Effector memory CD4-positive, alpha-beta T cell (primary cell): ENCODE measurements at places on chromosomes 6 and 20.
A peak's percentile ranks its signal among the peaks of the same experiment; 100 is the strongest.

GRCh38 chr6:157312757-157313156 lies 10.6 kb downstream of the TMEM242 start:
- peaks cover 12% of the 10 kb centered on the region for H3K36me3 ChIP-seq
- H3K4me1 ChIP-seq, result no peaks in the 10 kb centered on the region
- no peak for DNase-seq
- H3K27ac ChIP-seq, result no peak overlapping the region
- no peaks in the 10 kb centered on the region for H3K27me3 ChIP-seq

DNA sequence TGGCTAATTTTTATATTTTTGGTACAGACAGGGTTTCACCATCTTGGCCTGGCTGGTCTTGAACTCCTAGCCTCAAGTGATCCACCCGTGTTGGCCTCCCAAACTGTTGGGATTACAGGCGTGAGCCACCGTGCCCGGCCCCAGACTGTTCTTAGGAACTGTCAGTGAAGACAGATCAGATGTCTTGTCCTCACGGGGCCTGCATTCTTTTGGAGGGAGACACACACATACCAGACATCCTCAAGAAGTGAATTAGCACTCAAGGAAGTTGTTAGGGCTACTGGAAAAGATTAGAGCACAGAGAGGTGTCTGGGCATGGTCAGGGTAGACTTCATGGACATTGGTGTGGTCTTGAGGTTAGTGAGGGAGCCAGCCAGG lies 10.3 kb upstream of the LPIN3 start:
- H3K36me3 ChIP-seq, result no peaks in the 10 kb centered on the region
- H3K4me3 ChIP-seq, result no peak overlapping the region
- DNase-seq, result no peak
- H3K4me1 ChIP-seq, result peaks cover 7% of the 10 kb centered on the region
- H3K27ac ChIP-seq, result no peak overlapping the region

DNA sequence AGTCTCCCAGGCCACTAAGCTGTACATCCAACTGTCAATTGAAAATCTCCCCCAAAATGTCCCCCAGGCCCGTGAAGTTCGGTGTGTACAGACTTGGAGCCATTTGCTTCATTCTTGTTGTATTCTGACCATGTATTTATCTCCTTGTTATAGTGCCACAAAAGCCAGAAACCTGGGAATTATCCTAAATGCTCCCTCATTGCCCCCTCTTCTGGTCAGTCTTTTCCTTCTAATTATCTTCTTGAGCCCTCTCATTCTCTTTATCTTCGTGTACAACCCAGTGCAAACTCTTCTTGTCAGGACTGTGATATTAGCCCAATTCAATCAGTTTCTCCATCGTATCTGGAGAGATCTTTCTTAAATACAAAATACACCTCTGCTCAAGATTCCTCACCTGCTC lies 64.7 kb downstream of the RFX6 start:
- H3K36me3 ChIP-seq, result no peaks in the 10 kb centered on the region
- no peak overlapping the region for H3K27ac ChIP-seq
- no peaks in the 10 kb centered on the region for H3K27me3 ChIP-seq
- H3K4me3 ChIP-seq, result no peak overlapping the region
- H3K4me1 ChIP-seq, result no peaks in the 10 kb centered on the region

DNA sequence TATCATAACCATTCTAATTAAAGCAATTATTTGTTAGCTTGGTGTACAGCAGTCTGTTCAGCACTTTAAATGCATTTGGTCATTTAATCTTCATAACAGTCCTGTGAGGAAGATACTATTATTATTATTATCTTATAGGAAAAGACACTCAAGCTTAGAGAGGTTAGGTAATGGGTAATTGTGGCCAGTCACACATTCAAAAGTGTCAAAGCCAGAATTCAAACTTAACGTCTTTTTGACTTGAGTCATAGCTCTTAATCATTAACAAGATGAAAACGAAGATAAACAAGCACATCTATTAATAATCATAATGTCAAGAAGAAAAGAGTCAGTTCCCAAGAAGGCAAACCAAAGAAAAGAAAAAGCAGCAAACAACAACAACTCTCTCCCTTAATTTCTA lies 251.0 kb downstream of the SYNE1 start:
- H3K36me3 ChIP-seq, result no peaks in the 10 kb centered on the region
- H3K27ac ChIP-seq, result no peak overlapping the region
- no peaks in the 10 kb centered on the region for H3K27me3 ChIP-seq
- H3K4me3 ChIP-seq, result no peak overlapping the region

- H3K4me1 ChIP-seq, result no peaks in the 10 kb centered on the region
- no peaks in the 10 kb centered on the region for H3K36me3 ChIP-seq
- peak overlapping the region; percentile 61 for H3K4me3 ChIP-seq
Observed at GRCh38 chr6:17015551-17016381, 86.1 kb upstream of the STMND1 start.

DNA sequence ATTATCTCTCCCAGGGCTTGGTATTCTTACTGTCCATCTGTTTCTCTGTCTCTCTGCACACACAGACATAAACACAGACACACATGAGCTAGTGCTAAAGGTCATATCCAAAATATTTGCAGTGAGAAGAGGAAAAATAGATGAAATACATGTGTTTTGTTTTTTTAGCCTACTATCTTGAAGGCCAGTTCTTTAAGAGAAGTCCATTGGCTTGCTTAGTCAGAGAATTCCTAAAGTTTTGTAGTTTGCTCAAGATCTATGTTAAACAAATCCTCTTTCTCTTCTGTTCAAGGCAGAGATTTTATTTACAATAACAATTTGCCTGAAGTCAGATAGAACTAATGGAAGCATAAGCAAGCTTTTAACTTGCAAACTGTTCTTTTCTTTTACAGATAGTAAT lies 120.0 kb upstream of the AKIRIN2 start:
- H3K4me3 ChIP-seq, result no peak overlapping the region
- H3K4me1 ChIP-seq, result peaks cover 4% of the 10 kb centered on the region
- no peak overlapping the region for H3K27ac ChIP-seq
- no peaks in the 10 kb centered on the region for H3K36me3 ChIP-seq
- no peaks in the 10 kb centered on the region for H3K27me3 ChIP-seq

GRCh38 chr6:162198076-162198475 lies 529.5 kb downstream of the PRKN start:
- H3K4me1 ChIP-seq, result no peaks in the 10 kb centered on the region
- H3K27ac ChIP-seq, result no peak overlapping the region
- no peaks in the 10 kb centered on the region for H3K36me3 ChIP-seq
- H3K27me3 ChIP-seq, result no peaks in the 10 kb centered on the region
- no peak for DNase-seq

DNA sequence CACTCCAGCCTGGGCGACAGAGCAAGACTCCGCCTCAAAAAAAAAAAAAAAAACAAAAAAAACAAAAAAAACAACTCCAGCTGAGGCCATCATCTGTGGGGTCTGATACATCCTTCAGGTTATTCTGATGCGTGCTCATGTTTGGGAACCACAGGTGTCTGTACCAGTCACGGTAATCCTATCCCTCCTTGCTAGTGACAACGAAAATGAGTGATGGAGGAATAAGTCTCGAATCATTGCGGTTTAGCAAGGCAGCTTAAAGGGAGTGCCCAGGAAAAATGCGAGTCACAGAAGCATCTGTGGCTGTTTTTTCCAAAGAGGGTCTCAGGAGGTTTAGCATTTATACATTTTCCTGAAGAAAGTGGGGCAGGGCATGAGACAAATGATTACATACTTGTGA lies 48.8 kb downstream of the MCUR1 start:
- H3K4me1 ChIP-seq, result peaks cover 10% of the 10 kb centered on the region
- H3K4me3 ChIP-seq, result no peak overlapping the region
- no peak overlapping the region for H3K27ac ChIP-seq
- no peak for DNase-seq
- H3K36me3 ChIP-seq, result no peaks in the 10 kb centered on the region
- H3K27me3 ChIP-seq, result no peaks in the 10 kb centered on the region

GRCh38 chr20:56429941-56430340 lies 17.9 kb downstream of the CASS4 start:
- H3K4me1 ChIP-seq, result peaks cover 16% of the 10 kb centered on the region
- no peaks in the 10 kb centered on the region for H3K36me3 ChIP-seq
